ENCODE measurements at places on chromosomes 5 and 9.

- DNase-seq, result no peak
These were observed 31.6 kb downstream of the ADAM19 start for GRCh38 chr5:157543825-157544622.

DNA sequence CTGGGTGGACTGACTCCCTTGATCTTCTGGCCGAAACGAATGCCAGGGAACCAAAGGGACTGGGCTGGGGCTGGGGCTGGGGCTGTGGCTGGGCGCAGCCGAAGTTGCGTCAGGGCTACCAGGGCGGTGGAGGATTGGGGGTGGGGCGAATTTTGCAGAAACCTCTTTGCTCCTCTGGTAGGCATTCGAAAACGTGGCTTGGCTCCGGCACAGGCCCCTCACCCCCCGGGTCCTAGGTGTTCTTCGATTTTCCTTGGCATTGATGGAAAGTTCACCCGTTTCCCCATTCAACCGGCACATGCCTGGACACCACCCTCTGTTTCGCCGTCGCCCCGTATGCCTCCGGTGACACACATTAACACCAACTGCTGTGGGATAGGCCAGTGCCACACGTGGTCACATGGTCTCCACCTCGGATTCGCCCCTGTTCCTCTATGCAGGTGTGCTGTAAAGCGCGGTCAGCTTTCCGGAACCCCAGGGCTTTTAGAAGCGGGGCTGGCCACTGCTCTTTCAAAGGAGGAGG is 477.1 kb downstream of the SPATA31A7 start:
- DNase-seq, result no peak

DNA sequence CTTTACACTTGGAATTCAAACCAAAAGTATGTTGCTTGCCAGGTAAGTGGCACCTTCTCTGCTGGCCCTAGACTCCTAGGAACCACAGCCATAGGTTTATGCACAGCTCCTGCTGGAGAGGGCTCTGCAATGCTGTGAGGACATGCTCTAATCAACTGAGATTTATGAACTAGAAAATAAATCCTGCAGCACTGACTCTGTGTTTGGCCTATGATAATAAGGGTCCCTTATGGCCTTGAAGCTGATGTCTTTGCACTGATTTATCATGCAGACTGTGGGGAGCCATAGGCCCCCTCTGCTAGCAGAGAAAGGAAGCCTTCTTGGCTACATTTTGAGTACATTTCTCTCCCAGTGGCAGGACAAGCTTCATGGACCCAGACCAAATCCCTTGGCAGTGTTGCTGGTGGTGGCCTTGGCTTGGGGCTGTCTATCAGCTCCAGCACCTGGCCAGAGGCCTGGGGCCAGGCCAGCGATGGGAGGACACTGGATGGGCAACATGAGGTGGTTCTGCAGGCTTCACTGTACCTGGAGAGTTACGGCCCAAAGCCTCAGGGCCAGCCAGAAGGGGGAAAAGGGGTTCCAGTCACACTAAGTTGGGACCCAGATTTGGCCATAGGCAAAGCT is 178.0 kb downstream of the SEMA6A start:
- no peak for DNase-seq

DNA sequence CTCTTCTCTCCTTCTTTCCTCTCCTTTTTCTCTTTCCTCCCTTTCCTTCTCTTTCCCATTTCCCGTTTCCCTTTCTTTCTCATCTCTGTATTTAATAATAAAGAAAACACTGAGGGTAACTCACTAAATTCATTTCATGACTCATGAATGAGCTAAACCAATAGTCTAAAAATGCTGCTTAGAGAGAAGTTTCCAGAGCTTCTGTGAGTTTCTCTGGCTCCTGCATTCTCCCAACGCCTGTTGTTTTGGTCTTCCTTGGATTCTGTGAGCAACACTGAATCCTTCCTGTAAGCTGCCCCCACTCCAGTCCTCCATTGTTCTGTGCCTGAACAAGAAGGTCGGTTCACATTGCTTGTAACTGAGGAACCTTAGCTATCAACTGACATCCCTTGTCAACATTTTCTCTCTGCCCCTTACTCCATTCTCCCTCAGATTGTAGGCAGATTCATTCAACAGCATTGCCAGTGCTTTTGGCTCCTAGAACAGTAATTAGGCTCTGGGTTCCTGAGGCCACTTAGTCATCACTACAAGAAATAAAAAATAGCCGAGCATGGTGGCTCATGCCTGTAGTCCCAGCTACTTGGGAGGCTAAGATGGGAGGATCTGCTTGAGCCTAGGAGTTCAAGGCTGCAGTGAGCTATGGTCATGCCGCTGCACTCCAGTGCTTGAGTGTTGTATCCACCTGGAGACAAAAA is 237.7 kb upstream of the KLF4 start:
- no peak for DNase-seq

DNA sequence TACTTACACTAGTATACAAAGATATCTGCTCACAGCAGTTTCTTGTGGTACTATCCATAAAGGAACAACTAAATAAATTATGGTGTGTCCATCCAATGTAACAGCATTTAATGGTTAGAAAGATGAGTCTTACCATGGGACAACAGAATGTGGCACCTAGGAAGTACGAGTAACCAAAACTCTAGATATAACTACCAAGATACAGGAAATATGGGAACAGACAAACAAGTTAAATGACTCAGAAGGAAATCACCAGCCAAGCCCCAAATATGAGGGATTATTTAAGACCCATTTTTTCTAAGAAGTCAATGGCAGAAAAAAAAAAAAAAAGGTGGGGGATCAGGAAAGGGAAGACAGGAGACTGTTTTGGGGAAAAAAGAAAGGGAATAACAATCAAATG is 294.8 kb downstream of the PRELID2 start:
- no peak for DNase-seq

- DNase-seq, result no peak
These were observed 121.8 kb downstream of the CAAP1 start for GRCh38 chr9:26770821-26771220.

- no peak for DNase-seq
These were observed 40.6 kb upstream of the ZNG1F start for GRCh38 chr9:41229408-41230401.

DNA sequence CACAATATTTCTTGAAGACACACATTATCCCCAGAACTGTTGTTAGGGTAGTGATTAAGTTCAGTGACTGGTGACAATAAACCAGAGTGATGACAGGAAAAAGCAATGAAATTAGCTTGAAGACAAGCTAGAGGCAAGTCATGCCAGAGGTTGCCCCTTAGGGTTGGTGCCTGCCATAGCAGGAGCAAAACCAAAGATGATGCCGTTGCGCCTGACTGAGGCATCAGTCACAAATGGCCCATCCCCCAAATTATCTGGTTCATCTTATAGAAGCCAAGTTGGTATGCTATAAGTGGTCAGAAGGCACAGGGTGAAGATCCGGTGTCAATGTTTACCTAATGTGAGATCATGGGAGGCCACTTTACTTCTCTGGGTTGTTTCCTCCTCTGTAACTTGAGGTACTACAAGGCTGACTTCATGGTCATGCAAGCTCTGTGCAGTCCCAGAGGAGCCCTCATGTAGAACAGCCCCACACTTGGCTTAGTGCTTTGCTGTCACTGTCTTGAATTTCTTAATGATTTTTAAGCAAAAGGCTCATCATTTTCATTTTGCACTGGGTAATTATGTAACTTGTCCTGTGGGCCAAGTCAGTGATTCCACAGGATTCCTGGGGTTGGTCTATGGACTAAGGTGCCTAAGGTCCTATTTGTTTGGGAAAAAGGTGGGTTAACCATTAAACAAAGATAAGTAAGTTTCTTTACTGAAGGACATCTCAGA is 211.3 kb downstream of the MAN2A1 start:
- no peak for DNase-seq

- DNase-seq, result no peak
These were observed 144.4 kb downstream of the GLIS3 start for GRCh38 chr9:4155221-4156026.

- no peak for DNase-seq
These were observed 52.4 kb downstream of the FSD1L start for GRCh38 chr9:105500108-105500766.

- DNase-seq, result no peak
These were observed 650 bp downstream of the MYORG start for GRCh38 chr9:34375901-34376595.

All from activated CD4-positive, CD25-positive, alpha-beta regulatory T cell (primary cell).